T-cell (primary cell): ENCODE measurements at places on chromosomes 1 and 21.

DNA sequence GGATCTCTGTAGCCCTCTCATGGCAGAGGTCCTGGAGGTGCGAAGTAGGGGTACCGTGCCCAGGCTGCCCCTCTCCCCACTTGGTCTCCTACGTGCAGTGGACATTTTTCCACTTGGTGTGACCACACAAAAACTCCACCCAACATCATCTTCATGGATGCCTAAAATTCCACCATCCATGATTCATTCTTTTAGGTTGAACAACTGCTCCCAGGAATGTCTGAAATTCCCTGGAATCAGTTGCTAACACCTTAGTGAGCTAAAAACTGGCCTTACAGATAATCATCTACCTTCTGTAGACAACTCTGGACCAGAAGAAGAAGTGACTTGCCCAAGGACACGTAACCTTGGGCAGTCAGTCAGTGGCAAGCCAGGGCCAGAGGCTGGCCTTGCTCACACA is 32.1 kb upstream of the CLIC4 start:
- DNase-seq, result no peak

DNA sequence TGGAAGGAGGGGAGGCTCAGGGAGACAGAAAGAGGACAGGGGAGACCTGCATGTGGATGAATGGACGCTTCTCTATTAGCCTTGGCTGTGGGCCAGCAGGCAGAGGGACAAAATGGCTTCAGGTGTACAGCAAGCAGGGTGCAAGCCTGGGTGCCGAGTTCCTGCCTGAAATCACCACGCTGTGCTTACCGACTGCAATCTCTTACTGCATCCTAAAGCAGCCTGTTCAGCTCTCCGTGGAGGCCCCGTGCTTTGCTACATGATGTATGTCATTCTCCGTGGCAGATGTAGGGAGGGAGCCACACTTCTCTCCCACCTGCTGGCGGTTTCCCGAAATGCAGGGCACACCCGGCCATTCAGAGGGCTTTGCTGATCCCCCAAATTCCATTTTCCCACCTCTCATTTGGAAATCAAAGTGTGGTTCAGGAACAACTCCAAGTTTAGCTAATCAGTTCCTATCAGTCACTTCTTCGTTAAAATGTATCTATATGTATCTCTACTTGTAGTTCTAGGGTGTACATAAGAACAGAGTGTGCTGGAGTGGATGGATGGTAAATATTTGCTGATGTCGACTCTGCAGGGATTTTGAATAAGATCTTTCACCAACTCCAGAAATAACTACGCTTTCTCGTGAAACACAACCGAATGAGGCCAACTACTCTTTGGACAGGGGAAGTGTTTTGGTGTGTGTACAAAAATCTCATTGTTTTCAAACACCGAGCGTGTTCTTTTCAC is 122.3 kb upstream of the BACE2 start:
- no peak for DNase-seq

- no peak for DNase-seq
These were observed 29.4 kb downstream of the PSMG1 start for GRCh38 chr21:39153842-39154241.

- DNase-seq, result no peak
These were observed at the start of gene CFHR4 for GRCh38 chr1:196887515-196888239. CFHR4 (plus strand) TSS chr1:196888052; CDS start chr1:196888151, 99 bp downstream.

- no peak for DNase-seq
These were observed 7.2 kb downstream of the KCNN3 start for GRCh38 chr1:154862907-154863306.

- no peak for DNase-seq
These were observed 317.9 kb downstream of the LTN1 start for GRCh38 chr21:28674763-28675162.

DNA sequence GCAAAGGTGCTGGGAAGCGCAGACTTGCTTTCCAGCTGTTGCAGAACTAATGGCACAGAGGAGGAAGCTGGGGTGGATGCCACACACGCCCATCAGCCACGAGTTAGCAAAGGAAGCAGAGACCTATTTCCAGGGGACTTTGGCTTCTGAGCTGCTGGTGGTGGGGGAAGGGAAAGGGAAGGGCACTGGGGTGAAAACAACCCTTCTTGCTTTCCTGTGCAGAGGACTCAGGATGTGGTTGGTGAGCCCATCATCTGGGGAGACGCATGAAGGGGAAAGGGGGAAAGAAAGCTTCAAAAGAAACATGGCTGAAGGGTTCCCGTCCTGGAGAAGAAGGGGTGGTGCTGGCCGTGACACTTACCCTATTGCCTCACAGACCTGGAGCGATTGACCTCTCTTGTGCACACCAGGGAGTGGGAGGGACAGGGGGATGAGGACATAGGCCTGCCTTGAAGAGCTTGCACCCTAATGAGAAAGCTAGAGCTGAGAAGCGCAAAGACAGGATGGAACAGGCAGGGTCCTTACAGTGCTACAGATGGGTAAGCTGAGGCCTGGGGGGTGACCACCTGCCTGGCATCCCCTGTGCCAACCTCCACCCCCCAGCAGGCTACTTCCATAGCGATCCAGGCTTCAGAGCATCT is 140.8 kb upstream of the RAB4A start:
- peak; percentile 54 for DNase-seq

- no peak for DNase-seq
These were observed 5.2 kb downstream of the DIO1 start for GRCh38 chr1:53899206-53899628.

- no peak for DNase-seq
These were observed 8.3 kb upstream of the TNFRSF9 start for GRCh38 chr1:7948960-7949359.

- no peak for DNase-seq
These were observed 48.7 kb downstream of the SYT6 start for GRCh38 chr1:114104949-114105348.

DNA sequence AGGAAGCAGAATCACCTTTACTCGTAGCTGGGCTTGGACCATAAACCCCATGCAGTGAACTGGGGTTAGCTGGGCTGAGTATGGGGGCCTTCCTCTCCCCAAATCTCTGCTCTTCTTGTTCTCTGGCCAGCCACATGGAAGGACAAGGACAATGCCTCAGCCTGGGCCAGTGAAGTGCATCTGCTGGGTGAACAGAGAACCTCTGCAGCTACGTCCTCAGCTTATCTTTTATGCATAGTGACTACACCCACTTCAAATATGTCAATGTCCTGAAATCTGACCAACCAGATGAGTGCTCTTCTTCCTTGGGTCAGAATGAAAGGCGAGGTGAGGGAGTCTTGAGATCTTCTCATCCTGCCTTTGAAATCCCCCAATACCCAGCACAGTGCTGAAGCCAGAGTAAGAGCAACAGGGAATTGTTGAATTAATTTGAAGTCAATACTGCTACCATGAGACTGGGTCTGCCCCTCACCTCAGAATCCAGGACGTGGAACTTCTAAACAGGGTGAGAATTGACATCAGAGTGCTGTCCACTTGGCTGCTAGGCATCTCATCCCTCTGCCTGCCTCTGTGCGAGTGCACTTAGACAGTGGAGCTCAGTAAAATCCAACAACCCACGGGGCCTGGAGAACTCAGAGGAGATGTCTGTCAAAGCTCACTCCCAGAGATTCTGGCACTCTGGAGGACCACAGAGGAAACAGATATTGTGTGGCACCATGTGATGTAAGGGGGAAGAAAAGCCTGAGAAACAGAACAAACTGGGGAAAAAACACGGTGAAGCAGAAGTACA is 99.0 kb downstream of the IER5 start:
- DNase-seq, result no peak

DNA sequence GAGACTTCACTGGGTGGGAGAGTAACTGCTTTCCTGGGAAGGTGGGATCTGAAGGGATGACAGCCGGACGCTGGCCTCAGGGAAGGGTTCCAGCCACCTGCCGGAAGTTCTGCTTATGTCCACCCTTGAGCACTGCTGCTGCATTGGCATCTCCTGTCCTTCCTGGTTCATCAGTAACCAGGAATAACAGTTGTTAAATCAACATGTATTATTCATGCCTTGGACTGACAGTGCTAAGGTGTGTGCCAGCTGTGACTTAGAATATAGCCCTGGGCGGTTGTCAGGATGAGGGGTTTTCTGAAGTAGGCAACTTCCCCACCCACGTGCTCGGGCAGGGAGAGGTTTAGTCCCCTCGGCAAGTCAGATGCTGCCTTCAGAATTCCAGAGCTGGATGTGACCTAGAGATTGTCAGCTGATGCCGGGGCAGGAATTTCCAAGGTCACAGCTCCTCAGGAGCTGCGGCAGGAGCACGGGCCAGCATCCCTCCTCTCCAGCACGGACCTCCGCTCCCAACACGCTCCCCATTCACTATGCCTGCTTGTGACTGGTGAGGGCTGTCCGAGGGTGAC is 17.9 kb downstream of the CLDN14 start:
- DNase-seq, result no peak
